ENCODE measurements at places on chromosomes 11 and 22.

GRCh38 chr22:28279888-28280287 lies 360.8 kb upstream of the PITPNB start:
- DNase-seq, result no peak

- DNase-seq, result no peak
These were observed 20.3 kb upstream of the VPS37C start for GRCh38 chr11:61181489-61181888.

- no peak for DNase-seq
These were observed 53.8 kb downstream of the BUD13 start for GRCh38 chr11:116718955-116719501.

DNA sequence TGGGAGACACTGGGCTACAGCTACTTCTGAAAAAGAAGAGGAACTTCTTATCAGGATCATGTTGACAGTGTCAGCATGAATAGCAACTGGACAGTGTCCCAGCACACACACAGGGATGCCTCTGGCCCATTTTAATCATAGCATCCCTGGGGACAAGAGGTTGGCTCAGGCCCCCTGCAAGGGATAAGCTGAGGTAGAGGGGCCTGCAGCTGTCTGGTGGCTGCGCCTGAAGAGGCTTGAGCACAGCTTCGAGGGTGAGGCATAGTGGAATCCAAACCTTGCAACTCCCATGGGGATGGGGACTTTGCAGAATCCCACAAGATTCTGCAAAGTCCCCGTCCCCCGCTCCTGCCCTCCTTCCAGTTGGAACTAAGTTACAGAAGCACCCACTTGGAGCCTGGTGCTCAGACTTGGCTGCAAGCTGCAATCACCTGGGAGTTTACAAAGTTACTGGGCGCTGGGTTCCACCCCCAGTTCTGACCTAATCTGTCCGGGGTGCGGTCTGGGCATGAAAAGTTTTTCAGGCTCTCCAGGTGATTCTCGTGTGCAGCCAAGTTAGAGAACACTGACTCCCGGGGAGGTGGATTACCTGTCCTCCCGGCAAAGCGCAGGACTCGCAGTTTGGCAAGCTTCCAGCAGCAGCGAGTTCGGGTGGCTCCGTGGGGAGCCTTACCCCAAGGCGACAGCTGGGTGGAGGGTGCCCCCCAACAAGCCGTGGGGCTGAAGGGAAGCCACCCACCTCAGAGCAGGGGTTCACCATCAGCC lies 16.0 kb upstream of the LINC01488 start:
- no peak for DNase-seq

GRCh38 chr11:9850224-9850895 lies 186.5 kb downstream of the SWAP70 start:
- no peak for DNase-seq

GRCh38 chr11:45967506-45967905 lies 45.0 kb downstream of the LARGE2 start:
- no peak for DNase-seq

DNA sequence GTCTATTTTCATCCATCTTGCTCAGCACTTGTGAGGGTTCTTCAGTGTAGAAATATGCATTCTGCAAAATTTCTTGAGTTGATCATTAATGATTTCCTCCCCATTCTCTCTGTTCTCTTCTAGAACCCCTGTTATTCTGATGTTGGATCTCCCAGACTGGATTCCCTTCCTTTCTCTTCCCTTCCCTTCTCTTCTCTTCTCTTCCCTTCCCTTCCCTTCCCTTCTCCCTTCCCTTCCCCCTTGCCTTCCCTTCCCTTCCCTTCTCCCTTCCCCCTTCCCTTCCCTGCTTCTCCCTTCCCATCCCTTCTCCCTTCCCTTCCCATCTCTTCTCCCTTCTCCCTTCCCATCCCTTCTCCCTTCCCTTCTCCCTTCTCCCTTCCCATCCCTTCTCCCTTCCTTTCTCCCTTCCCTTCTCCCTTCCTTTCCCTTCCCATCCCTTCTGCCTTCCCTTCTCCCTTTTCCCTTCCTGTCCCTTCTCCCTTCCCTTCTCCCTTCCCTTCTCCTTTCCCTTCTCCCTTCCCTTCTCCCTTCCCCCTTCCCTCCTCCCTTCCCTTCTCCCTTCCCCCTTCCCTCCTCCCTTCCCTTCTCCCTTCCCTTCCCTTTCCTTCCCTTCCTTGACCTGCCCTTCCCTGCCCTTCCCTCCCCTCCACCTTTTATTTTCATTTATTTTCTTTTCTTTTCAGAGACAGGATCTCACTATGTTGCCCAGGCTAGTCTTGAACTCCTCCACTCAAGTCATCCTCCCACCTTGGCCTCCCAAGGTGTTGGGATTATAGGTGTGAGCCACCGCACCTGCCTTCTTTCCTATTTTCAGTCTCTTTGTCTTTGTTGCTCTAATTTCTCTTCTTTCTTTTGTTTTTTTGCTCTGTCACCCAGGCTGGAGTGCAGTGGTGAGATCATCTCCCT lies 24.9 kb upstream of the RBFOX2 start:
- DNase-seq, result no peak

- DNase-seq, result no peak
These were observed 6.1 kb downstream of the HDHD5 start for GRCh38 chr22:17152971-17153370.

GRCh38 chr11:93541884-93542810 lies 1.0 kb downstream of the SMCO4 start:
- no peak for DNase-seq

DNA sequence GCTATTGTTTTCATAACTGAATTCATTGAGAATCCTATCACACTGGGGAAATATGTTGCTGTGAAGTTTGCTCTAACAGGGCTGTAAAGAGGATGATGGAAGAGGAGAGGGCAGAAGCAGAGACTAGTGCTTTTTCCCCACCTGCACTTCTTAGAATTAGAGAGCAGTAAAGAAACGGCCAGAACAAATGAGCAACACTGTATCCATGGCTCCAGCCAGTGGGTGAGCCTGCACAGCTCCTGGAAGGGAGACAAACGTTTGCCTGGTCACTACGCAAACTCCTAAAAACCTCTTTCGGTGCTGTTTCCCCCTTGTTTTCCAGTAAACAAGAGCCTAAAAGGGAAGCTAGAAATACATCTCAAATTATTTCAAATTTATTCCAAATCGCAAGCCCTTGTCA lies 22.2 kb upstream of the OR10D3 start:
- no peak for DNase-seq

GRCh38 chr11:127028648-127029047 lies 28.1 kb upstream of the KIRREL3 start:
- no peak for DNase-seq

- DNase-seq, result no peak
These were observed 4.6 kb upstream of the CDC42BPG start for GRCh38 chr11:64848826-64849597.
